ENCODE measurements at places on chromosomes 12 and 14.

- DNase-seq: peak; percentile 38
Observed at GRCh38 chr12:89135976-89136634, 216.2 kb downstream of the DUSP6 start.

DNA sequence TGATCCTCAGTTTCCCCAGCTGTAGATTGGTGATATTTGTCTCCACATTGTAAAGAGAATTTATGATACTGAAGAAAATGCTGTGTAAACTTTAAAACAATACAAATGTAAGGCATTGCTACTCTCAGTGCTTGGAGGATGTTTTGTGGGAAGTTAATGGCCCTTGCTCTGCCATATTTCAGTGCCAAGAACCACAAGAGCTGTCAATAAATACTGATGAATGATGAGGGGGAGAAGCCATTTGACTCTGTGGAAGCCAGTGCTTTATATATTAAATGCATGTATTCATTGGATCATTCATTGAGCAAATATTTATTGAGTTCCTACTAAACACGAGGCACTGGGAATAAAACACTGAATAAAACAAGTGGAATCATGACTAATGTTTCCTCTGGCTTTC is 30.8 kb downstream of the CACNA1C start:
- peak; percentile 28 for DNase-seq

DNA sequence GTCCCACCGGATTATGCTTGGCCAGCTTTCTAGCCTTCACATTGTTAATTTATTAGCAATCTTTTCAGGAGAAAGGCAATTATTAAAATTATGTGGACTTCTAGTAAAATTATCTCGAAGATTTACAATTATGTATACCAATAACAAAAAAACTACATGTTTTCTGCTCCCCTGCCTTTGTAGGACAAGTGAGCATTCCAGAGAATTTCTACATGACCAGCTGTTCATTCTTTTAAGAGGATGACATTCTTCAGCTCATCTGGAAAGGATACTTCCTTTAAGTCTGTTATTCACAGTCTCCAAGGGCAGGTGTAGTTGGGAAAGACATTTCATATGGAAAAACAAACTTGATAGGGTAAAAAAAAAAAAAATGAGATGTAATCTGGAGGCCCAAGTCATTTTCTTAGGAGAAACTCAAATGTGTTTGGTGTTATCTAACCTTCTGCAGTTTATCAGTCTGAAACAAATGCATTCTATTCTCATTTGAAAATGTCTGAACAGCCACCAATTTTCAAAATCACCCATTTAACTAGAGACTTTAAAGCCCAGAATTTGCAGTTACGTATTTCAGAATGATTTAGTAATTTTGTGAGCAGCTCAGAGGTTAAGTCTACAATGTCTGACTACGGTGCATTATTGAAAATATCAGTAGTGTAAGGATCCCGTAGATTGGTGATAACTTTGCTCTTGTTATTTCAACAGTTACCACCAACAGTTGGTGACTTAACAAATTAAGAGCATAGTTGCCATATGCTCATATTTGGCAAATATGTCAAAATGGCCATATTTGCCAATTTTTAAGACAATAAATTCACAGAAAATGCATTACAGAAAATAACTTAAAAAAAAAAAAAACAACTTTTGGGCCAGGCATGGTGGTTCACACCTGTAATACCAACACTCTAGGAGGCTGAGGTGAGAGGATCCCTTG is 1.8 kb upstream of the PHLDA1 start:
- peak; percentile 75 for DNase-seq

DNA sequence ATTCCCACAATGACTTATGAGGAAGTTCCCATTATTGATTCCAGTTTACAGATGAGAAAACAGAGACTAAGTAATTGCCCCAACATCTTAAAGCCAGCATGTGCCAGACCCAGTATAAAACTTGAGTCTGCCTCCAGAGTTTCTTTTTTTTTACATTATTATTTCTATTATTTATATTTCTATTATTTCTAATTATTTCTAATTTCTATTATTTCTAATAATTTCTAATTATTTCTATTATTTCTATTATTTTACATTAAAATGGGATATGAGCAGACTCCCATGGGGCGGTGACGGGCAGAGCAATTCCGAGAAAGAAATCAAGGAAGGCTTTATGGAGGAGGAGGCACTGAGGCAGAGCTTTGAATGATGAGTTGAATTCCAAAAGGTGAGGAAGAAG is 54.4 kb upstream of the BDKRB2 start:
- DNase-seq: no peak

GRCh38 chr12:89073027-89073398 is 279.3 kb downstream of the DUSP6 start:
- peak; percentile 65 for DNase-seq

GRCh38 chr14:61438036-61438435 is 116.7 kb downstream of the PRKCH start:
- DNase-seq: no peak

DNA sequence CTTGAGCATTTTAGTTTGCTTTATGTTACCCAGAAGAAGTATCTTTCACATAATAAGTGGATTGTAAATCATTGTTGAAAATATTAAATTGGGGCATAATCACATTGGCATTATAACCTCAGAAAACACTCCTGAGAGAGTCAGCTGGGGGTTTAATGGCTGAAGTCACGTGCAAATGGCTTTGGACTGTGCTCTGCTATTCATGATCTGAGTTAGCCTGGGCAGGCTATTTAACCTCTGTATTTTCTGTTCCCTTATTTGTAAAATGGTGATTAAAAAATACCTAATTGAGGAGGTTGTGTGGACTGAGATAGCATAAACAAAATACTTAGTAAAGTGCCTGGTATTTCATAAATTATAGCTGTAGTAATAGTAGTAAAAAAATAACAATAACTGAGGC is 24.9 kb downstream of the KCNA5 start:
- no peak for DNase-seq

DNA sequence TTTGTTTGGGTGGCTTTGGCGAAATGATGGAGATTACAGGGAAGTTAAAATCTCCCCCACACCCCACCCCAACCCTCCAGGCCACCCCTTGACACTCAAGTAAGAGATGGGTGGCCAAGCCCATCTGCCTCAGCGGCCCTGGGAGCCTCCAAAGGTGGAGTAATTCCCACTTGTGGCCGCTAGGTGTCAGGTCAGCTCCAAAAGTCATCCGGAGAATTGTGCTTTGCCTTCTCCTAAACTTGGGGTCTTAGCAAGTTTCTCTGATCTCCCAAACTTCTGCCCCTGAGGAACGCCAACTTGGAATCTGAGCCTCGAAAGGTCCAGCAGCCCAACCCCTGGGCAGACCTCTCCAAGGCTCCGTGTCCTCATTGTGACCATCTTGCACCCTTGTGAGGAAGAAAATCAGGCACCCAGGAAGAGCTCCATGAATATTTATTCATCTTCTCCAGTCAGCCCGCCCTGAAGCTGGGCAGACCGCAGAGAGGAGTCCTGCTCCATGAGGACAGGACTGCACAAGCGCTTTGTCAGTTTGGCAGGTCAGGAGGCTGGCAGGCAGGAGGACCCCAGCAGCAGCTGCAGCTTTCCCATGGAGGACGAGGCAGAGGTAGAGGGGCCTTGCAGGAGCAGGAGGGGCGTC is 46.7 kb downstream of the LRRC74A start:
- DNase-seq: peak; percentile 35

DNA sequence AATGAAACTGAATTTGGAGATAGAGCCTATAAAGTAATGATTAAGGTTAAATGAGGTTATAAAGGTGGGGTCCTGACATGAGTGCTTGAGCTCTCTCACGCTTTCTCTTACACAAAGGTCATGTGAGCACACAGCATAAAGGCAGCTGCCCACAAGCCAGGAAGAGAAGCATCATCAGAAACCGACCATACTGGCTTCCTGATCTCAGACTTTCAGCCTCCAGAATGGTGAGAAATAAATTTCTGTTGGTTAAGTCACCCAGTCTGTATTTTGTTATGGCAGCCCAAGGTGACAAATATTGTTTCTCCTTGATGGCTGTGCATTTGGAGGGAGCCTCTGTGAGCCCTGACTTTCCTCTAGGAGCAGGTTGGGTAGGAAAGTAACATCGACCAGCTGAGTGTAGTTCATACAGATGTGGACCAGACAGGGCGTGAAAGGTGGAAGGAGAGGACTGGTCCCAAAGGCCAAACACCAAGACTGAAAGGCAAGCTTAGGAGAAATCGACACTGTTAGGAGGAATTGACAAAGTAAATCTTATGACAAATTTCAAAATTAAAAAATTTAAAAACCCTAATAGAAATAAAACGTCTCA is 97.6 kb upstream of the SLC38A2 start:
- DNase-seq: no peak

DNA sequence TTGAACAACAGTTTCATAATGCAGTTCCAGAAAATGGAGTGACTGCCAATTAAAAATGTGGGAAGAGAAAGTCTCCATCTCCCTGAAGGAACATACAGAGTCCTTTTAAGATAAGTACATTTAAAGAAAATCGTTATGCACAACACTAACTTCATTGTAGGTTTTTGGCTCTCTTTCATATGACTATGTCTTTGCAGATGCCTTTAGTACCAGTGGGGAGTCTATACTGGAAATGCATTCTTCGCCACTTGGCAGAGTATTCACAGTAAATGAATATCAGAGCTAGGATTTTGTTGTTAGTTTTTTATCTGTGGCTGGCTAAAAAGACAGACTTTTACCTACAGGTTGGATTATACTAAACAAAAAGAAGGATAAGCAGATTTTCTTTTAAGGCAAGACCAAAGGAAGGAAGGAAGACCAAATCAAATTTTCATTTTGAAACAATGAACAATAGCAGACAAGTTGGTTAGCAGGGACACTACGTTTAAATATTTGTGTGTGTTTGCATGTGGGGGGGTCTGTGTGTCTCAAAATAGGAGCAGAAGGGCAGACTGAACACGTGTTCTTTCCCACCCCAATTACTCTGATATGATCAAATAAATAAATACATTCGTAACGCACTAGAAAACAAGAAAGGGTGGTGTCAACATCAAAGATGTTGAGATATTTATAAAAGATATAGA is 124.5 kb downstream of the BTG1 start:
- no peak for DNase-seq

DNA sequence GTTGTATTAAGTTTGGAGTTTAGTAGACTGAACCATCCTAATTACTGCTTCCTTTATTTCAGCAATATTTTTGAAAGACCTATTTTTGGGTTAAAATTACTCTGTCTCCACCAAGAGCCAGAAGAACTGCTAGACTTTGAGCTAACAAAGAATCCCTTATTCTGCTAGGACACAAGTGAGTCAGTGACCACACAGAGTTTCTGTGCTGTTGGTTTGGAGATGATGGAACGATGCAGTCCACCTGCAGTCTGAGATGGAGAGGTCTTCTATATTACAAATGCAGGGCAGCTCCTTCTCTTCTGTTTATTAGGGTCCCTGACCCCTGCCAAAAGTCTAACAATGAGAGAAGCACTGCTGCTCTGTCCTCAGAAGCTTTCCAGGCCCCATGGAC is 6.7 kb upstream of the STXBP6 start:
- DNase-seq: peak; percentile 20

DNA sequence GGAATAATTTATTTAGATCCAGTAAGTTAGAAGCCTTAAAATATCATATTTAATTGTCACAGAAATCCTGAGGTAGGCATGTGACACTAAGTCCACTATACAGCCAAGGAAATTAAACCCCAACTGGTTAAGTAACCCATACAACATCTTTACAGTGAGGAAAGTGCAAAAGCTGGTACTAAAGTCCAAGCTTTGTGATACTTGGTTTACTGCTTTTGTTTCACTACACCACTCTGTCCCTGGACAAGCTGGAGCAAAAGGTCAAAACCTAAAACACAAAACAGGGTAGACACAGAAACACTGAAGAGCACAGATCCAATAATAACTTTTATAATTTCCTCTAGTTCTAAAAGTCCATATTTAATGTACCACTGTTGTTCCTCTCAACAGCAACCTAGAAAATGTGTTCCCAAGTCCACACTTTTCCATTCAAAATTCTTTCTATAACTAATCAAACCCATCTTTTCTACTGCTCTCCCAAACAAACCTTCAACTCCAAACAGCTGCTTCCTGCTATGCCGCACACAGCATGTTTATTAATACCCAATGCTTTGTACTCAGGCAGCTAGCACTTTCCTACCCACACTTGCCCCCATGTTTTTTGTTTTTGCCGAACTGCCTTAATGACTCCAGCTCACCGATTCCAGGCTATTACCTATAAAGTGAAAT is 90.9 kb downstream of the MED13L start:
- DNase-seq: peak; percentile 25

GRCh38 chr12:27919671-27920235 is 52.8 kb downstream of the PTHLH start:
- DNase-seq: no peak

DNA sequence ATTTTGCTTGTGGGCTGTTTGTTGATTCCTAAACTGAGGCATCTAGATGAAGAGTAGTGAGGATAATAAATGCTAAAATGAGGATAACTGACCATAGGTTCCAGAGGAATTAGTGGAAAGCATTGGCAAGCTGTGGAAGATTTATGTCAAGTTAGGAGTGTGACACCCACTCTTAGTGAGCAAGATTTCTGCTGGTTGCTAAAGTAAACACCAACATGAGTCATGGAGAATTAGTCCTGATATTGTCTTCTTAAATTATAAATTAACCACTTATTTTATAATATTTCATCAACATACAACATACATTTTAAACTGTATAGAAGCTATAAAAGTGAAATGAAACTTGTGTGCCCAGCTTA is 328.2 kb downstream of the RPL10L start:
- no peak for DNase-seq

GRCh38 chr12:39682689-39683477 is 63.3 kb upstream of the ABCD2 start:
- DNase-seq: no peak

DNA sequence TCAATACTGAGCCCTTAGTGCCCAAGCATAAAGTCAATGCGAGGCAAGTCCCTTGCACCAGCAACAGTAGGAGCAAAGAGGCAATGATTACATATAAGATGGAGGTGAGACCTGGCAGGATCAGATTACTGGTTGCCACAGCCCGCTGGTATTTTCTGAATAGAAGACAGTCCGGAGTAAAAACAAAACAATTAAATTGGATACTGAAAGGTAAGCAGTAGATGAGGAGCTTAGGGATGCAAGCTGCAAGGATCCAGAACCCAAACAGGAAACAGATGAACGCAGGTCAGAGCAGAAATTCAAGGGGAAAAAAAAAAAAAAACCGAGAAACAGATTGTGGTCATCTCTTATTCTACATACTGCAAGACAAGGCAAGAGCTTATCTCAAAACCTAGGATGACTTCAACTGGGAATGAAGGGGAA is 119.6 kb downstream of the MED13L start:
- DNase-seq: no peak

DNA sequence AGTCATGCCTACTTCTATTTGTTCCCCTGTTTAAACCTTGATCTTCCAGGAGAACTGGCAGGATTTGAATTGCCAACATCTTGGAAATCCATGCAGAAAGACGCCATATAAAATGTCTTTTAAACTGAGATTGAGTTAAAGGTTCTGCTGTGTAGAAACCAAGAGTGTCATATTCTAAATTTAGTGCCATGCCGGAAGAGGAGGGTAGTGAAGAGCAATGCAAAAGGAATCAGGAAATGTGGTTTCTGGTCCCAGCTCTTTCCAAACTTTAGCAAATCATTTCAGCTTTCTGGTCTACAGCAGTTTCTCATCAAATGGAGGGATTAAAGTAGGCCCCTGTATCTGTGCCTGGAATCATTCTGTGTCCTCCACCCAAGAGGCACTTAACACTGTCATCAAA is 85.7 kb downstream of the BTG1 start:
- peak; percentile 86 for DNase-seq
